ENCODE measurements at places on chromosomes 1 and 21.

DNA sequence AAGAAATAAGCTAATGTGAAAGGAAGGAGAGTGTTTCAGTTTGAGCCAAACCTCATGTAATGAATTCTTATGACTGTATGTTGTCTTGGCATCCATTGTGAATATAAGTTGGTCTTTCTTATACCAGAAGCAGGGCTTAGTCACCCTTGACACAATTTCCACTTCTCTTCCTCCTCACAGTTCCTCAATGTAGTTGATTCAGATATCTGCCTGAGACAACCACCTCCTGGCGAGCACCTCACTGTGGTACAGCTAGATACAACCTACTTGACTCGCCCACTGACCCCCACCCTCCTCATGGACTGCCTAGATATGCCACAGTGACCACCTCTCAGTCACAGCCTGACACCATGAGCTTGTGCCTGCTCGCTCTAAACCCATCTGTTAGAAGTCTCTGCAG lies 45.6 kb downstream of the KYAT3 start:
- DNase-seq = peak; percentile 29

- DNase-seq = no peak
Observed at GRCh38 chr21:27647401-27647800, 680.5 kb upstream of the ADAMTS5 start.

GRCh38 chr1:94542088-94542870 lies 720 bp upstream of the F3 start:
- no peak for DNase-seq

GRCh38 chr1:87568005-87568404 lies 239.3 kb downstream of the LMO4 start:
- DNase-seq = no peak

- DNase-seq = no peak
Observed at GRCh38 chr1:230143534-230143933, 76.5 kb downstream of the GALNT2 start.

DNA sequence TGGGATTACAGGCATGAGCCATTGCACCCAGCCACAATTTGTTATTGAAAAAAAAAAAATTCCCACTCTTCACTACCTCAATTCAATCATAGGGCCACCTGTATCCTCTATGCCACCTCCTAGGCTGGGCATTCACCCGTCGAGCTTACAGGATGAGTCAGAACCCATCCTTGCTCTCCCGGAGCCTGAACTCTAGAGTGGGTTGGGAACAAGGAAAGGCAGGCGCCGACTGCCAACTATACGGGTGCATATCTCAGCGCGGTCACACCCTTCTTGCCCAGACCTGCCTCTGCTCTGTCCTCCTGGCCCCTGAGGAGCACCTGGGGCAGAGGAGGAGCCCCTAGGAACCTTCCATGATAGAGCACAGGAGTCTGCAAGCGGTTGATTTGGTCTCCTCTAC lies 21.4 kb upstream of the LBR start:
- no peak for DNase-seq

GRCh38 chr1:230261928-230262650 lies 164.0 kb downstream of the PGBD5 start:
- no peak for DNase-seq

GRCh38 chr1:226086776-226087175 lies 24.3 kb downstream of the H3-3A start:
- DNase-seq = no peak

DNA sequence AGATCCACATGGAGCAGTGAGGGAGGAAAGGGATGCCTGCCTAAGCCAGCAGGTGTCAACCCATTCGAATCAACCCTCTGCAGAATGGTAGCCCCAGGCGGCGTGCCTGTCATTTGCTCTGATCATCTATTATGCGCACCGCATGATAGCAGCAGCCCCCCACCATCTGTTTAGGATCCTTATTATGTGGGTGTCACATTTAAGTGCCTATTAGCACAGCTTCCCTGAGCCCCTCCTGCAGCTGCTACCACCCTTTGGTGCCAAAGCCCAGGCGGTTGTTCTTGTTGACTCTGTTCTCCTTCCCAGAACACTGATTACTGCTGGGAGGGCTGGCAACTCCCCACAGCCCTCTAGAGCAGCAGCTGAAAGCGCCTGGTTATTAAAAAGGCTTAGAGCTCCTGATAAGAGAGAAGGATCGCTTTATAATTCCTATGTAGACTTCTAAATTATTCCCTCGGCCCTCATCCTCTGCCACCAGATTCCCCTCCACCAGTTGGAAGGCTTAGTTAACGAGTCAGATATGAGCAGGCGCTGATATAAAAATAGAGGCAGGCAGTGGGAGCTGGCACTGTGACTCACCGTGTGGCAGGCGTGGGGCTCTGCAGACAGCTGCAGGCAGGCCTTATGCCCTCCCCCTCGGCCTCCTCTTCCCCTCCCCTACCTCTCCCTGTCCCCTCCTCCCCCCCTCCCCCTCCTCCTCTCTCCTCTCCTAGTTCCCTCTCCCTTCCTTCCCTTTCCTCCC lies 23.0 kb downstream of the ACTA1 start:
- DNase-seq = peak; percentile 23

DNA sequence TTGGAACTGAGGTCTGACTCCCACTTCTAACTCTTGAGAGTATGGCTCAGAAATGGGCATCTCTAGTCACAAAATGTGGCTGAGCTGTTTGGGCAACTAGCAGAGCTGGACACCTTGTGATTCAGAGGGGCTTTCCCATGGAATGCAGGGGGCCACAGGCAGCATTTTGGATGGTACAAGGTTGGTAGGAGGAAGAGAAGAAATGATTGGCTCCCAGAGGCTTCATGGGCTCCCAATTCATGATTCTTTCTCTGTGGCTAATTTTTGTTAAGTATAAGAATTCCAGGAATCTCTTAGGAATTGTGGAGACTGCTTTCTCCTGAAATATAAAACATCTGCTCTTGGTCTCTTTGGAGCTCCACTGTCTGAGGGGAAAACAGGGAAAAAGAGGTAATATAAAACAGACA lies 49.7 kb downstream of the PBX1 start:
- no peak for DNase-seq

- peak; percentile 49 for DNase-seq
Observed at GRCh38 chr1:41487126-41488039, 2.9 kb upstream of the EDN2 start.

DNA sequence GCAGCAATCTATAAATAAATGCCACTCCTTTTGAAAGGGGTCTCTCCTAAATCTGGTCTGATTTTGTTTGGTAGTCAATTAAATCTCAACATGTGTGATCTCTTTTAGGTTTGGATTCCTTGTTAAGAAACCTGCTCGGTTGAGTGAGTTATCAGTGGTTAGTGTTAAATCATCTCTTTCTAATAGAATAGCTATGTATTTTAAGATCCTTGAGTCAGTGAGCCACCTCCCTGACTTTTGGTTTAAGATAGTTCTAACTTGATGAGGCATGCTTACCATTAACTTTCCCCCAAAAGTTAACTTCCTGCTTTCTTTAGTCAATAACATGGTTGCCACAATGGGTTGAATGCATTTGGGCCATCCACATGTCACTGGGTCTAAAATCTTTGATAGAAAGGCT lies 93.1 kb upstream of the OLFM3 start:
- no peak for DNase-seq

DNA sequence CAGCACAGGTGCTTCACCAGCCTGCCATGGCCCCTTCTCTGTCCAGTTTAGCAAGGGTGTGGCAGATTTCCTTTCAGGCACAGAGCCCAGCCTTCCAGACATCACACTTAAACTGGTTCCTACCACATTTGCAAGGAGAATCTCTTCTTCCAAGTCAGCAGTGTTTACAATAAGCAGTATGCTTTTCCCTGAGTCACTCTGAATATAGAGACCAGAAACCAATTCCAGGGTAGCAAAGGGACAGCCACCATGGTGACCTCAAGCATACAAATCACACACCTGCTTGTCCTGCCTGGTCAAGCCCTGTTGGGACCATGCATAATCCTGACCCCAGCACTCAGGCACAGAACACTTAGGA lies 8.7 kb upstream of the CBR3 start:
- DNase-seq = no peak

DNA sequence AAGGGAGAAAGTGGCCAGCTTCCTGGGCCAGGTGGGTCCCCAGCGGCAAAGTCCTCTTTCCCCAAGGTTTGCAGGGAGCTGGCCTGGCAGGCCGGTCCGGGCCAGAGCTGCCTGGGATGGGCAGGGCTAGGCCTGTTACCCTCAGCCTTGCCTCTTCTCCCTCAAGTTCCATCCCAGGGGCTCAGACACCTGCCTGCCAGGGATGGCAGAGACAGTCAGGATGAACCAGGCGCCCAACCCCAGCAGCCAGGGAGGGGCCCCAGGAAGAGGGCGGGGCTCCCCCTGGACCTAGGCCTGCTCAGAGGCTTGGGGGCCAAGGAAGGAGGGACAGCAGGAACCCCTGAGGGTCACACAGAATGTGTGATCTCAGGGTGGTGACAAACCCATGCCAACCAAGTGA lies 120.6 kb downstream of the CASZ1 start:
- DNase-seq = no peak

DNA sequence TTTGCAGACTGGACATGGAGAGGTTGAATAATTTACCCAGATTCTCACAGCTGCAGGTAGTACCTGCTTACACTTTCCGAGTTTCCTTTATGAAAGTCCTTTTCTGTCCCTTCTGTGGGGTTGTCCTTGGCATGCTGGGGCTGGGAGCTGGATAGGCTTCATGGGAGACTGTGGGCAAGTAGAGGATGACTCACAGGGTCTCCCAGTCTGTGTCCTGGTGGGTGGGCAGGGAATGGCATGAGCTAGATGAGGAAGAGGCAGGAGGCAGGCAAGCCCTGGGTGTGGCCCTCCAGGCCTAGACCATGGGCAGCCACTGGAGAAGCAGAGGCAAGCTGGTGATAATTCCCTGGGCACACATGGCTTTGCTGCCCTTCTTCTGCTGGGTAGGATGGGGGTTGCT lies 80.6 kb downstream of the NAV1 start:
- no peak for DNase-seq

- DNase-seq = no peak
Observed at GRCh38 chr1:161046605-161047228, 940 bp upstream of the USF1 start.

DNA sequence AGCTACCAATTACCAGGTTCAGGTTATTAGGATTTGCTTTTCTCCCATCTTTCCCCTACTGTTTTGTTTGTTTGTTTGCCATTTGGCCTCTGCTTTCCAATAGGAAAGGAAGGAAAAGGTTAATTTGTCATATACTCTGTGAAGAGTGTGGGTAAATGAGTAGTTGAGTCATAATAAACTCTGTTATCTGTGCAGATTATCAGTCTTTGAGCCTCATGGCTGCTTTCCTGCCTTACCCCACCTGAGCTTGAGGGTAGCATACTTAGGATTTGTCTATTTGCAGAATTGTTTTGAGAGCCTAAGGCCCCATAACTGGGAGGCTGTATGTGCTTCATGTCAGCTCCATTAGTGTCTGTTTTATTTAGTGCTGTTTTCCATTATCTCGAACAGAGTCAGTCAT lies 32.9 kb upstream of the SNX27 start:
- DNase-seq = peak; percentile 17

DNA sequence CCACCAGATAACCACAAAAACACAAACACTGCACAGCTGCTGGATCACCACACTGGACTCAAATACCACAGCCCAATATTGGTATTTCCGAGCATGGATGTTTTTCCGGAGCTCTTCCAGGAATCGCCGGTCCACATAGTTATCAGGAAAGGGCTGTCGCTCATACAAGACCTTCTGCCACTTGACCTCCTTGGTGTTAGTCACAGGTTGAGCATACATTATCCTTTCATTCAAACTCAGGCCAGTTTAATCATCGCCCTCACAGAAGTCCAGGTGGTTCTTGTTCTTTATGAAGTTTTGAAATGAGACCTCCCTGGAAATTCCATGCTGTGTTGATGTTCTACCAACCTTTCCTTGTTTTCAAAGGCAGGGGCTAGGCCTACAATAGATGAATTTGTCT lies 1.5 kb downstream of the PIGC start:
- no peak for DNase-seq

GRCh38 chr1:12142891-12143630 lies 23.7 kb upstream of the TNFRSF1B start:
- no peak for DNase-seq

DNA sequence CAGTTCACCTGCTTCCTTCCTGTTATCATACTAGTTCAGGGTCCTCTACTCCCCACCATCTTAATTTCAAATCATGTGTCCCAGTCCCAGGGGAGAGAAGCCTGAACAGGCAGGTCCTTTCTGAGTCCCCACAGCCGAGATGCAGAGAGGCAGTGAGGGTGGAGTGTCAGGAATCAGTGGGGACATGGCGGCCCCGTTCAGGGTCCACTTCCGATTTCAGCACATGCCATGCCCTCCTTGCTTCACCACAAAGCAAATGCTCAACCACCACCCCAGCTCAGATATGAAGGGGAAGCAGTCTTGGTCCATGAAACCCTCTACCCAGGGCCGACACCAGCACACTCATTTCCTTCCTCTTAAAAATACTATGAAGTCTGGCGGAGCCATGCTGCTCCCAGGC lies 5.2 kb upstream of the SEMA4A start:
- peak; percentile 33 for DNase-seq

DNA sequence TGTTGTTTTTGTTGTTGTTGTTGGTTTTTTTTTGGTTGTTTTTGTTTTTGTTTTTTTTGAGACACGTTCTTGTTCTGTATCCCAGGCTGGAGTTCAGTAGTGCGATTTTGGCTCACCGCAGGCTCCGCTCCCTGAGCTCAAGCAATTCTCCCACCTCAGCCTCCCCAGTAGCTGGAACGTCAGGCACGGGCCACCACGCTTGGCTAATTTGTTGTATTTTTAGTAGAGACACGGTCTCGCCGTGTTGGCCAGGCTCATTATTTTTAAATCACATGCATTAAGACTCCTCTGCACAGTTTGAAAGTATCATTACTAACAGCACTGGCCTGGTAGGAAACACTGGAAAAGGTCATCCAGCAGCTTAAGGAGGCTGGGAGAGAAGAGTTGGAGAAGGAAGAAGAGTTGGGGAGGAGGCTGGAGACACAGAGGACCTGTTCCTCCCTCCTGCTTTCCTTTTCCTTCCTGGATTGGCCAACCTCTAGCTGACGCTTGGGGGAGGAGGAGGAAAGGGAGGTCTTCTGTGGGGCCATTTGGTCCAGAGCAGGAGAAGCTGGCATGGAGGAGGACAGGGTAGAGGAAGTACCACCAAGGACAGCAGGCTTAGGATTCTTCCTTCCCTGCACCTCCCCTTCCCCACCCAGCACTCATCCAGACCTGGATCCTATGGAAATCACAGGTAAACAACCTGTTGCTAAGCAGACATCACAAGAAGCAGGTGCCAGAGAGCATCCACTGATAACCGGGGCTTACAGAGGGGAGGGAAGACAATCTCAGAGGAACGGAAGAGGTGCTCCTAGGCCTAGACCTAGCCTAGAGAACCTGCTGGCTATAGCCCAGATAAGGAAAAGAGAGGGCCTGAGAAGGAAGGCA lies 71.9 kb upstream of the GOLT1A start:
- DNase-seq = no peak
